ENCODE measurements at places on chromosomes 12 and 14.
A peak's percentile ranks its signal among the peaks of the same experiment; 100 is the strongest.

DNA sequence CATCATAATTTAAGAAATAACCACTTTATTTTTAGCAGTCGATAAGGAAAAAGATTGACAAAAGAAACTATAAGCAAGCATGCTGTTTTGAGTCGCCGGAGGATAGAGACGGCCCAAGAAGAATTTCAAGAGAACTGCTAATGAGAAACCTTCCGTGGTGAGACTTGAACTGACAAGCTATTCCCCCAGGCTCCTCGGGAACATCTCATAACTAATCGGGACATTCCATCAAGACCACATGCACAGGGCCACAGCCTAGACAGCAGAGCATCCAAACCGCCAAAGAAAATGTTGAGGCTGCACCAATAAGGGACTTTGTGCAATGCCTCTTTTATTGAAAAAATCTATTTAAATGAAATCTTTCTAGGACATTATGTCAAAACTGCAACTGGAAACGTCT lies 51.0 kb downstream of the YEATS4 start:
- DNase-seq, result no peak

DNA sequence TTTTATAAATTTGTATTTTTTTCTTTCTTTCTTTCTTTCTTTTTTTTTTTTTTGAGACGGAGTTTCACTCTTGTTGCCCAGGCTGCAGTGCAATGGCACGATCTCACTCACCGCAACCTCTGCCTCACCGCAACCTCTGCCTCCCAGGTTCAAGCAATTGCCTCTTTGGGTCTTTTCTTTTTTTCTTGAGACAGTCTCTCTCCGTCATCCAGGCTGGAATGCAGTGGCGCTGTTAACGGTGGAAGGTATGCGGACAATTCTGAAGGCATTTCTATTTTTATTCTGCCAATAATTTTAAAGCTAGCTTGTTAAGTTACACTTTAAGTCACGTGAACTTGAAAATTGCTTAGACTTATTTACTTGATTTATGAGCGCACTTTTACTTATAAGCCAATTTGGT lies 8.8 kb upstream of the PHC1 start:
- no peak for DNase-seq

DNA sequence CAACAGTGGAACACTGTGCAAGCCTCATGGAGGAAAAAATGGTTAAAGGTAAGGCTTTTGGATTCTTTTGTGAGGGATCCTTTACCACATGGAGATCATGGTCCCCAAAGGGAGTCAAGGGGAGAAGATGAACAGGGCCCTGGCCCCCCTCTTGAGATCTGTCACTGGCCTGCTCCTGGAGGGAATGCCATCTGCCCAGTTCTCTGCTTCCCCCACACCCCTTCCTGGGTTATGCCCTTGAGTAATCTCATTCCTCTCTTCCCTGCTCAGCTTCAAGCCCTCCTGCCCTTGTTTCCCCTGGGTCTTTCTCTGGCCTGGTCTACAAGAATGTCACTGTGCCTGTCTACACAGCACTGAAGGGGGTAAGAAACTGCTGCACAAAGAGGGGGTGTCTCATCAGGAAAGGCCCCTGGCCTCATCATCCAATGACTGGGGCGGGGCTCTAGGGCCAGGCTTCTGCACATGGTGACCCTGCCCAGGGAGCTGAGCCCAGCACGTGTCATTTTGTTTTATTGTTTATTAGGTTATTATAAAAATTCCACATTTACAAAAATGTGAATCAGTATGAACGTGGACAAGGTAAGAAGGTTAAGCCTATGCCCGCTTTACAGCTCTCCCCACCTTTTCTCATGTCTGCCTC lies 30.3 kb downstream of the PIGH start:
- DNase-seq, result no peak

DNA sequence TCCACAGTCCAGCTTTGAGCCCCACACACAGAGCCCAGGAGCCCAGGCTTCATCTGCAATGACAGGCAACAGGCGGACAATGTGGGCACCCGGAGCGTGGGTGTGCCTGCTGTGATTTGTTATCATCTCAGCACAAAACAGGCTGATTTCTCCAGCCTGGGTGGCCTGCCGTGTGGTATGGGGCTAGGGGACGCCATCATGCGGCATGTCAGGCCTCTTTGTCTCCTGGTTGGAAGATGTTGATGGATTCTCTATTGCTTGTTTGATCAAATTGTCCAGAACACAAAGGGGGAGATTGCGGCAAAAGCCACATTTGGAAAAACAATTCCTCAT lies 147.1 kb downstream of the KIF26A start:
- DNase-seq, result no peak

DNA sequence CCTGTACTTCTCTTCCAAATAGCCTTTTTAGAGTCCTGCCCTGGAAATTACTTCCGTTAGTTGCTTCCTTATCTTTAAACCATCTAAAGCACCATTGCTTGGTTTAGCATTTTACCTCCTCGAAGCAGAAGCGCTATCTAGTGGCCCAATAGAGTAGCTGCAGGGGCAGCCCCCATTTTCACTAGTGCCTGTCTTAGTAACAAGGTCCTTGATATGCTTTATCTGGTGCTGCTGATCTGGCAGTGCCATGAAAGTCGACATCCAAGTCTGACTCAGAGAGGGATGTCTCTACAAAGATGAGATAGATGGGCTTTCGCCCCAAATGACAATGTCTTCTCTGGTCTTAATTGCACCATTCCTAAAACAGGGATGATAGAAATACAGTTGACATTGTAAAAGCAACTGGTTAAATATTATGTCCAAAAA lies 25.0 kb upstream of the CIT start:
- DNase-seq, result peak; percentile 58

Data from stimulated activated CD4-positive, alpha-beta T cell treated with anti-CD3 and anti-CD28 coated beads, Interleukin-1b, Interleukin-23, amount 100 ng/mL, for 4 hours (primary cell).